ENCODE measurements at places on chromosomes 7 and 10.

DNA sequence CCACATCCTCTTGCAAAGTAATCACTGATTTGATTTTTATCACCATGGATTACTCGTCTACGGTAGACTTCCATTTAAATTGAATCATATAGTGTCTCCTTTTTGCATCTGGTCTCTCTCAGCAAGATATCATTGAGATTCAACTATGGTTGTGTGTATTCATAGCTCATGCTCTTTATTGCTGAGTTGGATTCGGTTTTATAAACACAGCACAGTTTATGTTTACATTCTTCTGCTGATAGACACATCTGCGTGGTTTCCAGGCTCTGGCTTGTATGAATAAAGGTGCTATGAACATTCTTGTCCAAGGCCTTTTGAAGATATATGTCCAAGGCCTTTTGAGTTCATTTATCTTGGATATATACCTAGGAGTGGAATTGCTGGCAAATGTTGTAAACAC, 356.5 kb upstream of the CELF2 start:
- no peak for DNase-seq

- DNase-seq = peak; percentile 26
These were observed 99.4 kb upstream of the TMEM106B start for GRCh38 chr7:12111422-12112405.

DNA sequence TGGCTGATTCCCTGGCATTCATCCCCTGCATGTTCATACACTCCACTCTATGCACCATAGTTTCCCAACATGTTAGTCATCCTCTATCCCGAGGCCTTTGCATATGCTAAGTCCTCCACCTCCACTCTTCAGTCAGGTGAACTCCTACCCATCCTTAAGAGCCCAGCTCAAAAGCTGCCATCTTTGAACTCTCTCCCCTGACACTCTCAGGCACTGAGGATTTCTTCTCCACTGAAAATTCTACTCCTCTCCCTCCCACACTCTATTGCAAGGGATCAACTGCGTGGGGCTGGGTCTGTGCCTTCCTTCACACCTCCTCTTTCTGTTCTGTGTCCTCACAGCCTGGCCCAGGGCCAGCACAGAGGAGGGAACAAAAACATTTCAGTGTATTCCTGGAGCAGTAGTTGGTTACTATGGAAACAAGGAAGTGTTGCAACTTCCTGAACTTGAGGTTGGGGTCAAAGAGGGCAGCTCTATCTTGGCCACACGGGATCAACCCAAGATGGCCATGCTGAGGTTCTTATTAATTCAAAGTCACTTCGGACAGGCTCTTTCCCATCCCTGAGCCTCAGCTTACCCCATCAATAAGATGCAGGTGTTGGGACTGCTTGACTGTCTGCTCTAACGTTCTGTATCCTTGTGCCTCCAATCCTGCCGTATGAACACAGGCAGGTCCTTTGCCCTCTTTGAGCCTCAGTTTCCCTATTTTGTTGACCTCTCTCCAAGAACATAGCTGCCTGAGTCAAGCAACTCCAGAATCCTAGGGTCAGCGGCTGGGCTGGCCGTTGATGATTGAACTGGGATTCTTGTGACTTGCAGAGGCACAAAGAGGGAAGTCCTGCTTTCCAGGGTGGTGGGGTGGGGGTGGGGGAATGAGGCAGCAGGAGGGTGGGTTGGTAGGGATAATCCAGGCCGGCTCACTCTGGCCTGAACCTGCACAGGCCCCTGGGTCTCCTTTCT, 15.5 kb downstream of the ZMIZ1 start:
- peak; percentile 69 for DNase-seq

DNA sequence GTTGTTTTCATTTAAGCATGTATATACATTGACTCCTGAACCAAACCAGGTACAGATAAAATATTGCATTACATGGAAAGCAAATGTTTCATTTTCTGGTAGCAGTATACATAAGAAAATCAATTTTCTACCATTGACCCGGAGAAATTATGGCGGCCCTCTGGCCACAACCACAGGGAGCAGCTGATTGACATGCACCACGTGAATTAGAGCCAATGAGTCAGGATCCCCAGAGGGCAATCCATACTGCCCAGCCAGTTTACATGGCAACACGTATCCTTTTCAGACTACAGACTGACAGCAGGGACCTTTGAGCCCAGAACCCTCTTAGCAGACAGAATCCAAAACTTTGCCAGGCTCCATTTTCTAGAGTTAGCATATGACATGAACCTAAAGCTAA, 272.2 kb upstream of the NEBL start:
- DNase-seq = no peak

- no peak for DNase-seq
These were observed 157.0 kb downstream of the TAX1BP1 start for GRCh38 chr7:27897001-27897400.

DNA sequence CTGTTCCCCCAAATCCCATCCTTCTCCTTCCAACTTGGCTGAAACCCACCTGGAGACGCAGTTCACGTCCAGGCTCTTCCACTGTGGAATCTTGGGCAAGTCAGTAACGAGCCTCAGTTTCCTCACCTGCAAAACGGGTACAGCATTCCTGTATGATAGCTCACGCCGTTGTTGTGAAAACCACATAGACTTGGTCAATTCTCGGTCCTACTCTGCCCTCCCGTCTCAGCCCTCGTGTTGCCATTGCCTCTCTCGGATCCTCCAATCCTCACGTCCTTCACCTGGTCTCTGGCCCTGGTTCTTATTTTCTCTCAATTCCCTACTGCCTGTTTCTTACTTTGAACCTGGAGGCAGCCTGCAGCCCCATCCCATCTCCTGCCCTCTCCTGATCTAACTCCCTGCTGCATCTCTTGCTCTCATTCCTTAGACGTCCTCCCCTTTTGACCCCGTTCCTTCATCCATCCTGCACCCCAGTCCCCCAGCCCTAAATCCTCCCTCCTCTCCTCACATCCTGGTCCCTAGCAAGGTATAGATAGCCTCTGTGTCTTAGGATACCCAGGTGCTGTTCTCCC, 2.0 kb upstream of the MUC12 start:
- DNase-seq = no peak

GRCh38 chr10:79440281-79440680, 5.1 kb downstream of the ZCCHC24 start:
- no peak for DNase-seq

DNA sequence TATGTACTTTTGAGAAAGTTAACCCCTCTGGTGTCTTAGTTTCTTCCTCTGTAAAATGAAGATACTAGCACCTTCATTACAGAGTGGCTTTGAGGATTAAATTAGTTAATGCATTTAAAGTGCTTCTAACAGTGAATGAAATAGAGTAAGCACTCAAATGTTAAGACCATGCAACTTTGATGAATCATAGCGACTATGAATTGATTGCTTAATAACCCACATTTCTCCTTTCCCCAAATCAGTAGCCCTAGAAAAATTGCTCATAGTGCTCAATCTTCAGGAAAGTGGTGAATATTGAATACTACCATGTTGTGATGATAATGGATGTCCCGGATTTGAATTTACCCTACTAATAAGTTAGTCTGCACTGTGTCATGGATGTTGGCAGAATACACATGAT, 48.1 kb downstream of the CD36 start:
- DNase-seq = no peak
